ENCODE measurements at places on chromosomes 6 and 20.
A peak's percentile ranks its signal among the peaks of the same experiment; 100 is the strongest.

- no peak for DNase-seq
Observed at GRCh38 chr6:53436526-53437303, 88.0 kb upstream of the ELOVL5 start.

- DNase-seq, result no peak
Observed at GRCh38 chr6:148217921-148218320, 124.7 kb upstream of the SASH1 start.

DNA sequence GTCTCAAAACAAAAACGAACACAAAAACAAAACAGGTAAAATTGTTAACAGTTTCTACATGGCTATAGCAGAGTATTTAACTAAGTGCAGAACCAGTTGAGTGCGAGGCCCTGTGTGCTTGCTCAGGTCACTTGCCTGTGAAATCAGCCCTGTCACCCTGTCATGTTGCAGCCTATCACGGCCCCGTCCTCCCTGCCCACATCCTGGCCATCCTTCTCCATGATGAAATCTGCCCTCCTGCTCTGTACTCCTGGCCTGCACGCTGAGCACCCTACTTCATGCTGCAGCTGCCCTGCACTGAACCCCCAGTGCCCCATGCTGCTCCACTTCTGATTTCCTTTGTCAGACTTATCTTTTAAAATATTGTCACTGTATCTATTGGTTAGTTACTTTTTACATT, 62.4 kb downstream of the DTD1 start:
- DNase-seq, result no peak

- no peak for DNase-seq
Observed at GRCh38 chr20:40991181-40991889, 37.3 kb upstream of the TOP1 start.

- no peak for DNase-seq
Observed at GRCh38 chr20:49823152-49823847, 10.7 kb downstream of the SLC9A8 start.

- no peak for DNase-seq
Observed at GRCh38 chr6:157151029-157151428, 172.3 kb downstream of the TMEM242 start.

DNA sequence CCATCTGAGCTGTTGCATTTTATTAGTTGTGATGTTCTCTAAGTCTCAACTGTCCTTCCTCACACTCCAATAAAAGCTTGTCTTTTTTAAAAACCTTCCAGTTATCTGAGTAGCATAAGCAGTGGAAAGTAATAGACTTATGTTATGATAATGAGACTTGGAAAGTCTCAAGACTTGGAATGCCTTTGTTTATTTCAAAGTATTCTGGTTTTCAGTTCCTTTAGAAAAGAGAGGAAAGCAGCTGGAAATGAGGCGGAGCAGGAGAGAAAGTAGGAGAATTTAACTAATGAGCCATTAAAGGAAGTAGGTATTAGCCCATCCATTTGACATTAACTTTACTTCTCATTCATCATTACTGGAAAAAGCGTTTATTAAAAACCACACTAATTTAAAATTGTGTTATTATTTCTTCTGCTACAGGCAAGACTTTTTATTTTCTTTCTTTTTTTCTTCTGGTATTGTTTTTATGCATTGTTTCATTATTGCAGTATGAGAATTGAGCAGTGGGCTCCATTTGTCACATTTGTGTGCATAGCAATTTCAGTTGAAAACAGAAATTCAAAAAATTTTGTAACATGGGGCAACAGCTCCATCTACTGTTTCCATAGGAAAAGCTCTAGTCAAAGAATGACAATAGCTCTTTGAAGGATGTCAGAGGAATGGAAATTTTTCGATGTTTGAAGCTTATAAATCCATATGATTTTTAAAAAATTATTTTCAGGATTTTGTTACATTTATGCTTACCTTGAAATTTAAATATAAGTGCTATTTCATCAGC, 194.8 kb downstream of the COL9A1 start:
- no peak for DNase-seq

DNA sequence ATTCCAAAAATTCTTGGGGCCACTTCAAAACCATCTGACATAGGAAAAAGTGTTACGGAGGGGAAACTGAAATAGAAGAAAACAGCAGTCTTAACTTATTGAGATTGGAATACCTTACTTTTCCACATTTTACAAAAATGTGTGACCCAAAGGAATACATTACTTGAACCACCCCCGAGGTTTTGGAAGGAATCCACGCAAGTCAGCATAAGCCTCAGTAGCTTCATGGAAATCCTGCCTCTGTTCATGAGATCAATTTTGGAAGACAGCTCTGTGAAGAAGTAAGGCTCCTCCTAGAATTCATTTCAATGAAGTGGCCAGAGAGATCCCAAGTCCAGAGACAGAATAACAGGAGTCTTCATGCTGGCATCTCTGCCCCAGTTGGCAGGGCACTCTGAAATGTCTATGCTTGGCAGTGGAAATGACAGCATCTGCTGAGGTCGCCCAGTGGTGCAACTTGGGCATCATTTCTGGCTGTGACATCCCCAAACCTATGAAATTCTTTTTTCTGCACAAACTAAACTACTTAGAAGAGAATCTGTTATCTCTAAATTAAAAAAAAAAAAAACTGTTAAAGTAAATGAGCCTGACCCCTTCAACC, 132.5 kb downstream of the EPM2A start:
- no peak for DNase-seq

DNA sequence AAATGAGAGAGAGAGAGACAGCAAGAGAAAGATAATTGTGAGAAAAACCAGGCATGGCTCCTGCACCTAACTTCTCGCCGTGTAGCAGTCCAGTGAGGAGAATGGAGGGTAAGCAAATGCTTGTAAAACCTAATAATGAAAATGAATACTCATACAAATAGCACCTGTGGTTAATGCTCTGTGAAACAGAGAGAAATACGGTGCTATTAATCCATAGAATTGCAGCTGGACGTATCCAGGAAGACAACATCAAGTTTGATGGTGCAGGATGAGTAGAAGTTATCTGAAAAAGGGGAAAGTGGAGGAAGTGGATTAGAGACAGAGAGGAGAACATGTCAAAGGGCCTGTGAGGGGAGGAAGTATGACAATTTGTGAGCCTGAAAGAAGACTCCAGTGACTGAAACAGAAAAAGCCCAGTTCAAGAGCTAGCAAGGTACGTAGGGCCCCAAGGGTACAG, 89.4 kb upstream of the PAK5 start:
- no peak for DNase-seq

- DNase-seq, result no peak
Observed at GRCh38 chr6:119446115-119446554, 96.6 kb upstream of the MAN1A1 start.

DNA sequence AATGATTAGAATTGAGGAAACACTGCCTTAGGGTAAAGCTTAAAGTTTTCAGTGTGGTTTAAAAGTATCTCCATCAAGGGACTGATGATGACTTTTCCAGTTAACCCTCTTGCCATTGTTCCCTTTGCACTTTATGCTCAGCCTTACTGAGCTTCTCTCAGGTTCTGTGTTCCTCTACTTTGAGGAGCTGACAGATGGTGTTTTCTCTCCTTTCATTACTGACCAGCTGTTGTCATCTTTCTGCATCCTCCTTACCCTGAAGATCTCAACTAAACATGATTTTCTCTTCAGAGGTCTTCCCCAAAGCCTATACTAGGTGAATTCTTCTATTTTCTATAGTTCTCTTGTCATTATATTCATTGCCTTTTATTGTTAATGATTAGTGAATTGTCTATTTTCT, 475.6 kb upstream of the SYNCRIP start:
- DNase-seq, result no peak

GRCh38 chr6:48068278-48069251, 42.4 kb downstream of the PTCHD4 start:
- DNase-seq, result no peak

DNA sequence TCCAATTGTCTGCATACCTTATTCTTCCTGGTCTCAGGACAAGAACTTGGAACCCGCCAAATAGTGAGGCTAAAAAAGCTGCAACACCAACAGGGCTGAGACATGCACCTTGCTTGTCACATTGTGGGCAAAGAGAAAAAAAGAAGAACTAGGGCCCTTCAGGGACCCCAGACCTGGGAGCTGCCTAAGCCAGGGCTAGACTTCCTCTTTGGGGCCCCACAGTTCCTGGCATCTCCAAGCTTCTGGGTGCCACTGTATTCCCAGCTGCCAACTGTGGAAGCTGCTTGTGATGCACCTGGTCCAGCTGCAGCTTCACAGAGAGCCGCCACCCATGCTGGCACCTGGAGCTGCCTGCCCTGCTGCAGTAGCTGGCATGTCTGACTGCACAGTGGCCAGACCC, 370.6 kb downstream of the CD83 start:
- DNase-seq, result no peak

- no peak for DNase-seq
Observed at GRCh38 chr6:132663661-132664060, 4.7 kb upstream of the TAAR1 start.

DNA sequence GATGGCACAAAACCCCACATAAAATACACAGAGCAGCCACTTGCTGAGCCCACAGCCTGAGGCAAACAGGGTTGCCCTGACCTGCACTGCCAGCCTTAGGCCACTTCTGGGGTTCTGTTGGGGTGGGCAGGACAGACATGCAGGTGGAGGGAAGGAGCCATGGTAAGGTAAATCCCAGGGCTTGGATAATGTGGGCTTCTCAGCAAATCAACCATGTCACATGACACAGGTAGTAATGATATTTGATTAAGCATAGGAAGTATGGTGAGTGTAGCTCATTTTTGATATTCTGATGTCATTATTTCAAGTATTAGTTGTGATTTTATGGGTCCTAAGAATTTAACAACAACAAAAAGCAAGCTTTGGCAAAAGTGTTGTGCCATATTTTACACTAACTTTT, 124.6 kb downstream of the FOXA2 start:
- no peak for DNase-seq

- no peak for DNase-seq
Observed at GRCh38 chr6:839201-839600, 146.3 kb upstream of the EXOC2 start.

GRCh38 chr6:18263418-18264218, 712 bp downstream of the DEK start:
- DNase-seq, result peak; percentile 20

GRCh38 chr20:36017048-36017951, 48.9 kb downstream of the CNBD2 start:
- no peak for DNase-seq

DNA sequence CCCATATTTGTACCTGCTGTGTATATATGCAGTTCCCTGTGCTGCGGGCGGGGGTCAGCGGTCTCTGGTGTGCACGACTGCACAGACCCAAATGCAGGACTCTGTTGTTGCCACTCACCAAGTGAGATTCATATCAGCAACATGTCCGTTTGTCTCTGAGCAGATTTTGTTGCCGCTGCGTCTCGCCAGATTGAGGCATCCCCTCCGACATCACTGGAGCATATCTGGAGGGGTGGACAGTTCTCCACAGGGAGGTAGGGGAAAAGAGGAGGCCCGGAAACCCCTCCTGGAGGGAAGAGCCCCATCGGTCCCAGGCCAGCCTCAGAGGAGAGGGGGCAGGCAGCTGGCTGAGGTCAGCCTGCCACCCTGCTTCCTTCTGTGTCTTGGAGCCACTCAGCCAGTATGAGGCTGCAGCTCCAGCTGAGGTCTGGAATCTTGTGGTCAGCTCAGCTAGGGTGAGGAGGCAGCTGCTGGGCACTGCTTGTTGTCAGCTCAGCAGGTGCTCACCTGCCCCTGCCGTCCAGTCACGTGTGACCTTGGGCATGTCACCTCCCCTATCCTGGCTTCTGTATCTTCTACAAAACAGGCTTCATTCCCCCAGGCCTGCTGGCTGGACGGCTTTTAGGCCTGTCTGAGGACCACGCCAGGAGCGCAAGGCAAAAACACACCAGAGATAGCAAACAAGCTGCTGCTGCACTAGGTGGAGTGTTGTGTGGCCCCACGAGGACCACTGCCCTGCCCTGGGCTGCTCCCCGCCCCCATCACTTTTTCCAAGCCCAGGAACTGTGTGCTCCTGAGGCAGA, 47.1 kb downstream of the HNF4A start:
- no peak for DNase-seq

DNA sequence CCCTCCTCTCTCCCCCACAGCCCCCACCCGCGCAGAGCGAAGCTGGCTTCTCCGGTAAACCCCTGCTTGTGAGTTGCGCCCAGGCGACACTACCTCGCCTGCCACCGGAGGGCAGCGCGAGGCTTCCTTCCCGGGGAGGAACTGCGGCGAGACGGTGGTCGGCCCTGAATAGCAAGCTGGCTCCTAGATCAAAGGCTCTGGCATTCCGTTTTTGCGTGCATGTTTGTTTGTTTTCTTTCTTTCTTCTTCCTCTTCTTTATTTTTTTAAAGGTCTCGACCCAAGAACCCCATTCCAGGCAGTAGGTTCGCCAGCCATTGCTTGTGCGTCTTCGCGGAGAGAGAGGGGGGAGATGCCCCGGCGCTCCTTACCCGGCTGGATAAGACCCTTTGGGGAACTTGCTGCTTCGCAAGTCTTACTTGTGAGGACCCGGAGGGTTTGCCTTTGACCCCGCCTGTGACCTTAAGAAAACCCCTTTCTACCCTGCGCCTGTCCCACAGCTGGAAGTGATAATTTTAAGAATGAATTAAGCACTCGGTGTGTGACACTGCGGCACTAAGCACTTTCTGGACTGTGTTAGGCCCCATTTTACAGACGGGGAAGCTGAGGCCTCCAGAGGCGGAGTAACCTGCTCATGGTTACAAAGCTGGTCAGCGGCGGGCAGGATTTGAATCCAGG, 92.7 kb upstream of the SIRPA start:
- DNase-seq, result peak; percentile 34

GRCh38 chr6:82408952-82409431, 45.4 kb downstream of the TPBG start:
- DNase-seq, result no peak

GRCh38 chr6:37142050-37142614, 27.8 kb upstream of the PIM1 start:
- DNase-seq, result no peak

DNA sequence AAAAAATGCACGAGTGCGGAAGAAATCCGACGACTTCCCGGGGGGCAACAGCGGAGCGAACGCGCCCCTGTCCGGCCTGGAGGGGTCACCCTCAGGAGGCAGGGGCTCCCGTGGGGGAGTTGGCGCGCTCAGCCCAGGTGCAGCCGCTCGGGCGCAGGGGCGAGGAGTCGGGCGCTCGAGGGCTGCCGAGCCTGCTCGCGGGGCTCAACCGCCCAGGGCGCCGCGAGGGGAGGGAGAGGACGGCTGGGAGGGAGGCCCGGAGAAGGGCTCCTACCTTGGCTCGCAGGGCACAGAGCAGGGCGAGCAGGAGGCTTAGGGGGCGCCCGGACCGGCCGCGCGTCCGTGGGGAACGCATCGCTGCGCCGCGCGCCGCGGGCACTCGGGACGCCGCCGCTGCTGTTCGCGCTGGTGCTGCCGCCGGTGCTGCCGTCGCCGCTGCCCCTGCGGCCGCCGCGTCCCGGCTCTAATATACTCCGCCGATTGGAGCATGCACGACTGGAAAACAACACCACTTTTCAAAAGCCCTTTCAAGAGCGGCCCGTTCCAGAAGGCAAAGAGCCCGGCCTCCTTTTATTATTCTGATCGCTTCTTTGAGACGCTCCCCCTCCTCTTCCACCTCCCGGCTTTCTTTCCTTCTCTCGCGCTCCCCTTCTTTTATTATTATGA, 490 bp downstream of the JAG1 start:
- no peak for DNase-seq

GRCh38 chr6:109081516-109082187, 13.0 kb downstream of the SESN1 start:
- DNase-seq, result no peak

- no peak for DNase-seq
Observed at GRCh38 chr6:14873101-14873500, 372.8 kb upstream of the JARID2 start.

GRCh38 chr6:84026721-84027164, 6.8 kb upstream of the MRAP2 start:
- DNase-seq, result no peak

Data from stimulated activated CD4-positive, alpha-beta T cell treated with anti-CD3 and anti-CD28 coated beads, Interleukin-12 subunit alpha, Interleukin-12 subunit beta, amount 100 ng/mL, for 4 hours (primary cell).